NCI-H345 (cell line): ENCODE measurements at places on chromosomes 13 and 19.

GRCh38 chr13:86446311-86446710 is 647.1 kb upstream of the SLITRK6 start:
- peak; percentile 65 for DNase-seq

GRCh38 chr13:37074703-37075102 is 15.2 kb upstream of the SUPT20H start:
- peak; percentile 19 for DNase-seq

DNA sequence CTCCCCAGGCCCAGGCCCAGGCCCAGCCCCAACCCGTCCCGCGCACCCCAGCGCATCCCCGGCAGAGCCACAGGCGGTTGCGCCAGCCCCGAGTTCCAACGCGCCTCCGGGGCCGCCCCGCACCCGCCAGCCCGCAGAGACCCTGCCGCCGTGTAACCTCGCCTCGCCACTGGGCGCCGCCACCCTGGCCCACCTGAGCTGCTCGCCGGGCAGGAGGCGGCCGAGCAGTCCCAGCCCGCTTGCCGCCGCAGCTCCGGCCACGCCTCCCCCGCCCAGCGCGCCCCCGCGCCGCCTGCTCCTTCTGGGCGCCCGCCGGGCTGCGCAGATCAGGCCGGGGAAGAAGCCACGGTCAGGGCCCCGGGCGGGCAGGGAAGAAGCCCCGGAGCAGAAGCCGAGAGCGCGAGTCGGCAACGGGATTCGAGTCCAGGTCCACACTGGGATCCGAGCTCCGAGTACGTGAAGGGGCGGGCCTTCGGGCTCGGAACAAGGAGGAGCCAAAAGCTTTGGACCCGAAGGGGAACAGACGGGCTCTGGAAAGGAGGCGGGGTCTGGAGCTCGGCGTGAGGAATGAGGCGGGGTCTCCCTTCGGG is at the start of gene MBOAT7:
MBOAT7 (minus strand) TSS at position 436 of the 590 bp plus-strand sequence. CDS start 1,072 bp downstream, outside the sequence.
- no peak for DNase-seq

DNA sequence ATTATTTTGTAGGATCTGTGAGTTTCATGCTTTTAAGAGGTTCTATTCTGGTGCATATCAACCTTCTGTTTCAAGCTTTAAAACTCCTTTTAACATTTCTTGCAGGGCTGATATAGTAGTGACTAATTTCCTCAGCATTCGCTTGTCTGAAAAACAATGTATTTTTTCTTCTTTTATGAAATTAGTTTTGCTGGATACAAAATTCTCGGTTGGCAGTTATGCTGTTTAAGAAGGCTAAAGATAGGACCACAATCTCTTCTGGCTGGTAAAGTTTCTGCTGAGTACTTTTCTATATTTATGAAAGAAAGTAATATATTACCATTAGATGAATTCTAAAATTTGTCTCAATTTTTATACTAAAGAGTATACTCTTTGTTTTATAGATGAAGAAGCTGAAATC is 487.8 kb upstream of the SPRY2 start:
- DNase-seq: no peak

GRCh38 chr13:109157275-109157674 is 527.9 kb downstream of the MYO16 start:
- DNase-seq: no peak

- peak; percentile 60 for DNase-seq
Observed at GRCh38 chr19:49339301-49340068, 4.3 kb downstream of the CD37 start.

DNA sequence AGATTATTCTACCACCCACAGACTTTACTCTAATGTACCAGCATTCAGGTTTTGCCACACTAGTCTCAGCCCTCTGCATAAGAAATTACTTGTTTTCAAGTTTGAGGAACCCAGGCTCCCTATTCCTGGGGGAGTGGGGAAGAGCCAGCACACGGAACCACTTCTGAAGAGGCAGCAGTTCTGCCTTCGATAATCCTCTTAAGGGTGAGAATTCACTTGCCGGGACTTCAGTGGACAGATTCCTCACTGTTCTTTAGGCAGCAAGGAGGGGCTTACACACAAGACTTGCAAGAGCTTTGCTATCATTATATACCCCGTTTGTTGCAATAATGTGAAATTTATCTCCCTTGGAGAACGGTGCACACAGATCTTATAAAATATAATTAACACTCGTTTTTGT is 133.1 kb downstream of the ABCC4 start:
- no peak for DNase-seq

DNA sequence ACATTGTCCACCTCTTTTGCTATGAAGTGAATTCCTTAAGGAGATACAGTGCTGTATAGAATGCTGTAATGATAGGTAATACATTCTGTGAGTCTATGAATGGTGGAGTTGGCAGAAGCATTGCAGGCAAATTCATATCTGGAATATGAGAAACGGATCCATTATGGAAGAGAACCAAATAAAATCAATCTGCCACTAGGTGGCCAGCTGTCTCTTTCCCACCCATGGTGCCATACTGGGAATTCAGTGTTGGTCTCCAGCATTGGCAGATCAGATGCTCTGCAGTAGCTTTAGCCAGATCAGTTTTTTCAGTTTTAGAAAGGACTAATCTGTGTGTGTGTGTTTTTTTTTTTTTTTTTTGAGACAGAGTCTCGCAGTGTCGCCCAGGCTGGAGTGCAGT is 27.6 kb downstream of the DNAJC3 start:
- peak; percentile 4 for DNase-seq

DNA sequence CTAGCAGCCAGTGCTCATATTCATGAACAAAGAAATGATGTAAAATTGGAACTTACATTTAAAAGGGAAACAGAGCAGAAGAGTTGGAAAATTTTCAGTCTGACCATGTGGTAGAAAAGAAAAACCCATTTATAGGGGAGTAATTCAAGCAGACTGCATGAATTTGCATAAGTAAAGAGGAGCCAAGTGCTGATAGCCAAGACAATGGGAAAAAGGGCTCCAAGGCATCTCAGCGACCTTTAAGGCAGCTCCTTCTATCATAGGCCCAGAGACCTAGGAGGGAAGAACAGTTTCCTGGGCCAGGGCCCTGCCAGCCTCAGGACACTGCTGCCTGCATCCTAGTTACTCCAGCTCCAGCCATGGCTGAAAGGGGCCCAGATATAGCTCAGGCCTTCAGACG is 7.5 kb downstream of the DNAJC3 start:
- no peak for DNase-seq

DNA sequence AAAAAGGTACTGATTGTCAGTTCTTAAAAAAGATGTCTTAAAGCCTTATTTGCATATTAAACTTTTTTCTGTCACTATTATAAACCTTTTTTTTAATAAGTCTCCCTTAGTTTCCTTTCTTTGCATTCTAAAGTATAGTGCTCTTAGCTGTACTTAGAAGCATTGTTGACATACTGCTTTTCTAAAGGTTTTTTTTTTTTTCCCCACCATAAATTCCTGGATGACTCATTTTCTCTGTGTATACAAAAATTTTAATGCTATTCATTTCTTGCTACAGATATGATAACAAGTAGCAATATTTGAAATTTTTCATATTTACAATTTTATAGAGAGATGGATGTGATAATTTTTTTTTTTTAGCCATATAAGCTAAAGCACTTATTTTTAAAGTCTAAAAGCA is 43.5 kb downstream of the METTL21C start:
- DNase-seq: no peak

DNA sequence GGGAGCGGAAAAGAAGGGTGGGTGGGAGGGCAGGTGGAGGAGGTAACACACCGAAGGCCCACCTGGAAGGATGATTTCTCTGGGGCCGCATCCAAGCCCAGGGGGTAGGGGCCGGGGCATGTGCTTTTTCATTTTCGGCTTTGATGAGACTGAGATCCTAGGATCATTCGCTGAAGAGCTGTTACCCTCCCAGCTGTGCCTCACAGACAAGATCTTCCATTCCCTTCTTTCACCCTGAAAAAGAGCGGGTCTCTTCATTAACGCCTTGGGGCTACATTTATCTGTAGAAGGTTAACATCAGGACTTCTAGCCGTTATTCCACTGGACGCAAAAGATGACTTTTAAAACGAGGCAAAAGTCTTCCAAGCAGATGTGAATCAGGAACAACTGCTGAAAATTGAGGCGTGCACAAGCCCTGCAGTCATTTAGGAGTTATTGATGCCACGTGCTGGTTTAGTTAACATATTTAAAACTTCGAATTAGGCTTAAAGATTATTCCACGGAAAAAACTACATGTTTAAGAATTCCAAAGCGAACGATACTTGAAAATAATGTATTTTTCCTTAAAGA is 1.1 kb downstream of the LMO7 start:
- DNase-seq: no peak

DNA sequence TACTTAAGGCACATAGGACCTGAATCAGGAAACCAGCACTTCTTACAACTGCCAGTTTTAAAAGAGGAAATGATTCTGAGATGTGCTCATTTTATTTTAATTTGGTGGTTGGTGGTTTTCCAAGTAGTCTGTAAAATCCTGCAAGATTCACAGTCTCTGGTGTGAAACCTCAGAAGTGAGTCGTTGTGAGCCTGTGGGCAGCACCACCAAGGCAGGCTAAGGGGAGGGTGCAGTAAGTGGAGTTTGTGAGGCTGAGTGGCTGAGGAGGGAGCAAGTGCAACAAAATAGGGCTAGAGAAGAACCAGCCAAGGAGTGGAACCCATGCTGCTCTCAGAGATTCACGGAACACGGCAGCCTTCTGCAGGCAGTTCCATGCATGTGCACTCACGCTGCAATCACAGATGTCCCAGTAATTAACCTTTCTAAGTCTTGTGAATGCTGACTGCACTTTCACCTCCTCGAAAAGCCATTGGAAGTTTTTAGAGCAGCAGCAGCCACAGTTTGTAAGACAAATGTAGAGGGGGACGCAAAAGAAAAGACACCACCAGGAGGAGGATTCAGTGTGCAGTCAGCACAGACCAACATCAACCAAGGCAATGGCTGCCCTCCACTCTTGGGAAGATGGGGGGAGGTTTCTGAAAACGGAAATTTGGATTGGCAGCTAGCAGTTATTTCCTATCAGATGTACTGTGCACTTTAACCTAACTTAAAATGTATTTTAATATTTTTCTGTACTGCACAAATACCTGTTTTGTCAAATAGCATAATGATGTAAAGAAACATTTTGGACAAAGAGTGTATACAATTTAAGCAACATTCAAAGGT is 44.9 kb downstream of the ESD start:
- no peak for DNase-seq

- DNase-seq: no peak
Observed at GRCh38 chr13:27349458-27349857, 75.0 kb upstream of the GTF3A start.

DNA sequence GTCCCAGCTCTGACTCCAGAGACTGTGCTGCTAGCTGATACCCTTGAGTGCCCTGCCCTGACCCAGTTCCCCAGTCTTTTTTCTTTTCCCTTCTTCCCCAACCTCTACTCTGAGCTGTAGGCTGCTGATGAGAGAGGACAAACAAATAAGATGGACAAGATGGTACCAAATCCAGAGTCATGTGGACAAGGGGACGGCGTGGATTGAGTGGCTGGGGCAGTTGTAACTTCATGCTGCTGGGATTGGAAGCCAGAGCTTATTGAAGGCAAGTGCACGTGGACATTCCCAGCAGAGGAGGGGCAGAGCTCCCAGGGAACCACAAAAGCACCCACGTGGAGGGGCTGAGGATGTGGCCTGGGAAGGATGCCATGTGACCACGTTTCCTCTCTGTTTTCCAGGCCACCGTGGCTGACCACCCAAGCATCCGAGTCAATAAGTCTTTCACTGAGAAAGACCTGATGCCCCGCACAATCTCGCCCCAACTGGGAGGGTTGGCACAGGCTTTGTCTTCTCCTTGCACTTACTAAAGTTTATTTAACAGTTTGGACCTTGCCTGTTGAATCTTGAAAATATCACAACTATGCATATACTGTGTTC is 323.3 kb upstream of the ZNF507 start:
- DNase-seq: no peak

DNA sequence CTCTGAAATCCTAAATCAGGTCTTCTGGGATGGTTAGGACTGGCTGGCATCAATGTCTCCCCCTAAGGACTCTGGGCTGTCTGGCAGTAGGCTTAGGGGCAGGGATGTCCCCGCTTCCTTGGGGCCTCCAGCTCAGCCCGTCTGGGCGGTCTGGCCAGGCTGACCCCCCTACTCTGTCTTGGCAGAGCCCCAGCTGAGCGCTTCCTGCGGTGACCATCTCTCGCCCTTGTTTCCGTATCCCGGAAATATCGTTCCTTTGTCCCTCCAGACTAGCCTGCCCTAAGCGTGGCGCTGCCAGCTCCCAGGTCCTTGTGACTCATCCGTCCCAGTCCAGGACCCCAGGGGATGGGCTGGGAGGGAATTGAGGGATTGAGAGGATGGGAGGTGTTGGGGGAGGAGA is 11.3 kb downstream of the GTPBP3 start:
- DNase-seq: peak; percentile 23

DNA sequence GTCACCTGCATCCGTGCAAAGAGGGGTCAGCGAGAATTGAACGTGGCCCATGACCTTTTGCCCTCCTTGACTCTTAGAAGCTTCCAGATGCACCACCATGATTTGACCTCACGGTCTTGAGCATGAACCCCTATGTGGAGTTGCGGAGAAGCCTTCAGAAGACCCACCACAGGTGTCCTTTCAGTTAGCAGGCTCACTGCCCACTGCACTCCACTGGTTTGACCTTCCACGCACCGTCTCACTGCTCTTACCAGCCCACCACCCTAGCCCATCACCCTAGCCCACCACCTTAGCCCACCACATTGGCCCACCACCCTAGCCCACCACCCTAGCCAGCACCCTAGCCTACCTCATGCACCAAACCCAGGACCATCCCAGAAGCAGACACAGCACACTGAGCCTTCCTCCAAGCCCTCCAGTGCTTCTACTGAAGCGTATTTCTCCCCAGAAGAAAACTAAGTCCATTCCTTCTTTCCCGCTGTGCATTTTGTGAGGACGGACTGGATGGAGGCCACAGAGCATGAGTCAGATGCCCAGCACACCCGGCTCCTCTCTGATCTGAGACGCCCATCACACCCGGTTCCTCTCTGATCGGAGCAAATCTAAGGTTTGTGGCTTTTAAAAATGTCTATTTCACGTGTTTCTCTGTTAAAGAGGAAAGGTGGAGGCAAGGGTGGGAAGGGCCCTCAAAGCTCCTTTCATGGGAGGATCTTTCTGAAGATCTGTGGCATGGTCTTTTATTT is 45.8 kb downstream of the SOX1 start:
- no peak for DNase-seq

GRCh38 chr13:42148538-42148937 is 100.1 kb downstream of the DGKH start:
- DNase-seq: no peak

GRCh38 chr19:48716562-48717291 is 2.8 kb downstream of the MAMSTR start:
- DNase-seq: peak; percentile 32

GRCh38 chr13:48094781-48095502 is at the start of gene MED4:
TSS of gene MED4 (minus strand) at chr13:48095104. CDS start at chr13:48095078, 26 bp downstream.
- DNase-seq: peak; percentile 91

DNA sequence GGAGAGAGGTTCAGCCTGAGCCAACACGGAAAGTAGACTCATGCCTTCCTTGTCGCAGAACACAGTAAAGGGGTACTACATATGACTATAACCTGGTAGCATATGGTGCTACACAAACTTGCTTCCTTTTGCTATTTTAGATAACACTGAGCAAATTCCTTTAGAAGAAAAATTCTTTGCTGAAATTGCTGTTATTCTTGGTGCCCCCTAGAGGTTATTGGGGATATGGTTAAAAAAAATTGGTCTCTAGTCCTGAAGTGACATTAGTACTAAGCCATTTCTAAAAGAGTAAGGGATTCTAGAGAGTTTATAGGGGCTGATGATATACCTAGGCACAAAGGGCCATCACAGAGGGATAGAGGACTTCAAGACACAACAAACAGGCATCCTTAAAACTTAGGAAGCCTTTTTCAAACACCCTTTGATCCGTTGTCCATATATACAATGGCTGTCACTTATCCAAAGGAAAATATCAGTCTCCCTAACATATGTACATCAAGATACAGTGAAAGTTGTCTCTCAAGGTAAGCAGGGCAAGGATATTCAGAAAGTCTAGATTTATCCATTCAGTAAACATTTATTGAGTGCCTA is 13.9 kb upstream of the HS6ST3 start:
- DNase-seq: no peak
